ENCODE measurements at places on chromosomes 11 and 22.
A peak's percentile ranks its signal among the peaks of the same experiment; 100 is the strongest.

DNA sequence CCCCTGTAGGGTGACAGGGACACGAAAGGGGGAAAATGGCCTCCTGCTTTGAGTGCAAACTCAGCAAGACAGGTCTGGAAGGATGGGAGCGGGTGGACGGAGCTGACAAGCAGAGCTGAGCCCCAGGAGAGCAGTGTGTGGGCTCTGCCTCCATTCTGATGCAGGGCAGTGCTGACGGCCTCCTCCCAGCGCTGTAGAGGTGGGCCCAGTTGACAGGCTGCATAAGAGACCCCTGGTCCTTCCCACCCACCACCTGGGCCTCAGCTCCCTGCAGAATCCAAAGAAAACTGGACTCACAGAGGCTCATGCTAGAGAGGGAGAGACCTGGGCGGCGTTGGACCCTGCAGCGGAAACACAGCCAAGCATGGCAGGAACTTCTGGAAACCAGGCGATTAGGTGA lies 1113.4 kb downstream of the BRD1 start:
- no peak for DNase-seq

- DNase-seq = no peak
Measured at GRCh38 chr11:76622493-76623094, 48.0 kb downstream of the LRRC32 start.

GRCh38 chr11:134252346-134253187 lies 585 bp downstream of the THYN1 start:
- no peak for DNase-seq

DNA sequence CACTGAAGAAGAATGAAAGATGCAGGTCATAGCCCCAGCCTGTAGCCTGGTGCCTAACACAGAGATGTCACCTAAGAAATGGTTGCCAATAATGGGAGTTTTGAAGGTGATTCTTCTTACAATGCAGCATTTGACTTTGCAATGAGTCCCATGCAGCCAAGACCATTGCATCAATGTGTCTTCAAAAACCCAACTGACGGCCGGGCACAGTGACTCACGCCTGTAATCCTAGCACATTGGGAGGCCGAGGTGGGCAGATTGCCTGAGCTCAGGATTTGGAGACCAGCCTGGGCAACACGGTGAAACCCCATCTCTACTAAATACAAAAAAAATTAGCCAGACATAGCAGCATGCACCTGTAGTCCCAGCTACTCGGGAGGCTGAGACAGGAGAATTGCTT lies 89.3 kb upstream of the ASPHD2 start:
- no peak for DNase-seq

DNA sequence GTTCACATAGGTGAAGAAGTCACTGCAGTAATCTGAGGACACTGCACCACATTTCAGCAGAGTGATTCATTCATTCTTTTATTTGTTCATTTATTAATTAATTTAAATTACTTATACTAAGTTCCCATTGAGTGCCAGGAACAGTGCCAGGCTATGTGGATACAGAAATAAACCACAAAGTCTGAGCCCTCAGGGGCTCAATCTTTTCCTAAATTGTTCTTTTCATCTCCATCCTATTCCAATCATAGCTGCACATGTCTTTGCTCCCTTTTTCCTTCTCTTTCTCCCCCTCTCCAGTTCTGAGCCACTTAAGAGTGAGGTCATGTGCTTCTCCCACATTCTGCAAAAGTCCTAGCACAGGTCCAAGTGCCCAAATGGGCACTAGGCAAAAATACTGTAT lies 4.9 kb downstream of the SYTL2 start:
- no peak for DNase-seq

- no peak for DNase-seq
Measured at GRCh38 chr11:132980670-132981069, 551.6 kb downstream of the OPCML start.

DNA sequence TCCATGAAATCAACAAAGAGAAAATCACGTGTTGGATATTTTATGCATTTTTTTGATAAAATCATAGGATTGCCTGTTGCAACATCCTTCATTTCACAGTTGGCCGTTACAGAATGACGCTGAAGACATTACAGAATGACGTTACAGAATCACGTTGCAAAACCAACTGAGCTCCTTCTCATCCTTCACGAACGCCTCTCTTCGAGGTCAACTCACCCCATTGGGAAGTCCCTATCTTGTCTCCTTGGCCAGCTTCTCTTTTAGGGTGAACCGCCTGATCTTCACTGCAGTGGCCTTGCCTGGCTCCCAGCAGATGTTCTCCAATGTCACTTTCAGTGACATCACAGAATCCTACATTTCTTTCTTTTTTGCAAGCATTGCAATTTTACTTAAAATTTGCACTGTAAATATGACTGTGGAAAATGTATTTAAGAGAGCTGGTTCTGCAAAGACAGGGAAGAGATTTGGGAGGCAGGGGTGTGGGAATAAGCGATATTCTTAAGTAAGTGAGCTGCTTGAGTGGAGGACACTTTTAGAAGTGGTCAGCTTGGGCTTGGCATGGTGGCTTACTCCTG lies 5.1 kb downstream of the KRTAP5-7 start:
- no peak for DNase-seq

- DNase-seq = no peak
Measured at GRCh38 chr11:96023275-96023674, 99.4 kb upstream of the MTMR2 start.

- DNase-seq = no peak
Measured at GRCh38 chr11:61332281-61332796, 566 bp downstream of the DDB1 start.

- DNase-seq = no peak
Measured at GRCh38 chr22:44281768-44282637, 30.7 kb downstream of the SHISAL1 start.

GRCh38 chr11:119376197-119376847 lies 5.2 kb downstream of the USP2 start:
- no peak for DNase-seq

- DNase-seq = peak; percentile 68
Measured at GRCh38 chr22:37804881-37805809, 2.6 kb upstream of the GCAT start.

DNA sequence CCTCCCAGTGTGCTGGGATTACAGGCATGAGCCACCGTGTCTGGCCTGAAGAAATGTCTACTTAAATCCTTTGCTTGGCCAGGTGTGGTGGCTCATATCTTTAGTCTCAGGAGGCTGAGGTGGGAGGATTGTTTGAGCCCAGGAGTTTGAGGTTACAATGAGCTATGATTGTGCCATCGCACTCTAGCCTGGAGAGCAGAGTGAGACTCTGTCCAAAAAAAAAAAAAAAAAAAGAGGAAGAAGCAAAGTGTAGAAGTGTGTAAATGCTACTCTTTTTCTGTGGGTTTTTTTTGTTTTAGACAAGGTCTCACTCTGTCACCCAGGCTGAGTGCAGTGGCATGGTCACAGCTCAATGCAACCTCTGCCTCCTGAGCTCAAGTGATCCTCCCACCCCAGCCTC lies 6.4 kb upstream of the ATG16L2 start:
- DNase-seq = no peak

GRCh38 chr11:23127706-23128105 lies 267.4 kb upstream of the CCDC179 start:
- DNase-seq = no peak

GRCh38 chr11:29333993-29334775 lies 682.6 kb downstream of the KCNA4 start:
- DNase-seq = peak; percentile 63

GRCh38 chr11:9787981-9788521 lies 124.2 kb downstream of the SWAP70 start:
- peak; percentile 56 for DNase-seq

GRCh38 chr11:29171360-29171950 lies 845.4 kb downstream of the KCNA4 start:
- DNase-seq = peak; percentile 28

All from fibroblast of skin of left quadriceps (primary cell).